ENCODE measurements at places on chromosomes 3 and 15. TPM values are rescaled to one million over a fixed set of nuclear protein-coding genes. Genes with fewer than 3 reads are reported as not detected.

DNA sequence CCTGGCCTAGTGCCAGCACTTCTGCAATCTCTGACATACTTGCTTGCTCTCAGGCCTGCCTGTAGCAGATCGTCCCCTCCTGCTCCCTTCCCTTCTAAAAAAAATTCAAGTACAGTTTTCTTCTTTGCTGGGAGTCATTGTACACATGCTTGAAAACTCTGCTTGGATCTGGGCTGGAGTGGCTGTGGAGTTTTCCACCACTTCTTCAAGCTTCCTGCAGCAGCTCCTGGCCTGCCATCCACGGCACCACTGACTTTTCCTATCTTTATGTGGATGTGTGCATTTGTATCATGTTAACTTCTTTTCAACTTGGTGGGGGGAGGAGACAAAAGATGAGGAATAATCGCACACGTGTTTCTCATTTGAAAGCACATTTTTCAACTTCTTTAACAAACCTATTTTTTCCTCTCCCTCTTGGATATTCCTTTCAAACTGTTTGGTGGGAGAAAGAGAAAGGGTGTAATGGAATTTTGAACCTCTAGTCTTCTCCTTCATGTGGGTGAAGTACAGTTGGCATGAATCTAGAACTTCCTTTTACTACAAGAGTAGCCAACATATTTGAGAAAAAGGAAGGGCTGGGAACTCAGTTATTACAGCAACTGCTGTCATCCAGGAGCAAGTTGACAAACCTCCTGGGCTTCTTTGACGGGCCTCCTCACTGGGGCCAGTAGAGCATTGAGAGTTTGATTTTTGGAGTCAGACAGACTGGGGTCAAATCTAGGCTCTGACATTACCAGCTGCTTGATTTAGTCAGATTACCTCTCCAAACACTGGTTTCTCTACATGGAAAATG is 61.2 kb upstream of the LRTM1 start:
- DNase-seq = no peak

GRCh38 chr15:27214032-27214431 is 243.1 kb downstream of the GABRG3 start:
- DNase-seq = no peak

- DNase-seq = no peak
These were observed 108.3 kb upstream of the FRMD4B start for GRCh38 chr3:69494185-69494584.

Gene FXR1
- polyA plus RNA-seq = 199 TPM

Gene NANOGP8
- not detected for polyA plus RNA-seq

Measured in left renal cortex interstitium (tissue), 4 donors.